Large intestine (tissue), 12 donors: ENCODE measurements at places on chromosomes 5 and 9.

DNA sequence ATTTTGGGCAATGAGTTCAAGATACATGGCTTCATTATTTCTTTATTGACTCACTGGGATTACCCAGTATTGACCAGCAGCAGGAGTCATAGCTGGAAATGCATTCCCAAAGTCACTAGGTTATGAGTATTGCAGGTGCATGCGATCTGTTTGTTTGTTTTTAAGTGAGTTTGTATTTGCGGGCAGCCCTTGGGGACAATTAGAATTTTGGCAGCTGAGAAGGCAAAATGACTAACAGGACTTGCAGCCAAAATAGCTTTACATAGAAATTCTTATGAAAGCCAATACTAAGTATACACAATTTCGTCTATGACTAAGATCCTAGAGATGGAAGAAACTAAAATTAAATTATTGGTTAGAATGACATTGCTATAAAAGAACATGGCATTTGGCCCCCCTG lies 18.1 kb upstream of the RGMB start:
- DNase-seq: no peak

DNA sequence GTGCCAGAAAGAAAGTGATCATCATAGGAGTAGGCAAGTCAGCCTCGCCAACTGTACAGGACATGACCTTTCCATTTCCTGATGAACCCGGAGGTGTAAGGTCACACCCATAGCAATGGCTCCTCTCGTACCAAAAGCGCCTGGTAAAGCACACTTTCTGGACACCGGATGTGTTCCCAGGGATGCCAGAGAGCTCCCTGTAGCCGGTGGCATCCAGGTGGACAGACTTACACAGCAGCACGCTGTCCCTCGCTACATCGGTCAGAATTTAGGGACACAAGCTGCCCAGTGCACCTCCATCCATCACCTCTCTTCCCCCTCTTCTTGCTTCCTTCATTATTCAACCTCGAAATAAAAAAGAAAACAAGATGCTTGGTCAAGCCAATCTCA lies 105.4 kb downstream of the SYK start:
- DNase-seq: no peak

DNA sequence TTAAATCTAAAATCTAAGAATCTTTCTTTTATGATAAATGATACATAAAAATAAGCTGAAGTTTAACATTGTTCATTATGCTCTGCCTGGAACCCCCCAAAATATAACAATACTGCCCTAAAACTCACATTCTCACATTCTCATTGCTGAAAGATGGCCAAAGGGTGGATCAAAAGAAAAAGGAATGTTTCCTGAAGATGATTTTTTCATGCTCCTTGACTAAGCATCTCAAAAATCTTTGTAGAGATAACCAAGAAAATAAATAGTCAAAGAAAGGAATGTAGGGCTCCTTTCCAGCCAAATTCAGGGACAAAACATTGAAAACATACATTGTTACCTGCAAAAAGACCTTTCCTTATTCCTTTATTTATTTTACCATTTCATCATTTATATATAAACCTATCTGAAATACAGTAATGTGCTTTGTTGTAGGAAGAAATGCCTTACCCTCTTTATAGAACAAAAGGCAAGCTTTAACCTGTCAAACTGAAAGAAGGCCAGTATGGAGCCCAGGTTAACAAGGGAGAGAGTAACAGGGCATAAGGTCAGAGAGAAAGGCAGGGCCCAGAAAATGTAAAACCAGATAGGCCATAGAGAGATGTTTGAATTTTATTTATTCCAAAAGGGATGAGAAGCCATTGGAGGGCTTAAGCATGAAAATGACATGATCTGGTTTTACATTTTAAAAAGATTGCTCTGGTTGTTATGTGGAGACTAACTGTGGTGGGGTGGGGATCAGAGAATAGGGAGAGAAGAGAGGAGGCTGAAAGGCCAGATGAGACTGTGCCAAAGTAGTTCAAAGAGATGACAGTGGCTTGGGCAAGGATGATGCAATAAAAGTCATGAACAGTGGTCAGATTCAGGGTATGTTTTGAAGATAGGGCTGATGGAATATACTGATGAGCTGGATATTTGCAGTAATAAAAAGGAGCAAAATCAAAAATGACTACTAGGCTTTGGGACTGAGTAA lies 37.3 kb upstream of the CDK5RAP2 start:
- DNase-seq: no peak

- DNase-seq: peak; percentile 73
Measured at GRCh38 chr9:93962561-93963440, 7.6 kb upstream of the BARX1 start.

- peak; percentile 31 for DNase-seq
Measured at GRCh38 chr5:153964880-153965645, 73.6 kb downstream of the FAM114A2 start.

DNA sequence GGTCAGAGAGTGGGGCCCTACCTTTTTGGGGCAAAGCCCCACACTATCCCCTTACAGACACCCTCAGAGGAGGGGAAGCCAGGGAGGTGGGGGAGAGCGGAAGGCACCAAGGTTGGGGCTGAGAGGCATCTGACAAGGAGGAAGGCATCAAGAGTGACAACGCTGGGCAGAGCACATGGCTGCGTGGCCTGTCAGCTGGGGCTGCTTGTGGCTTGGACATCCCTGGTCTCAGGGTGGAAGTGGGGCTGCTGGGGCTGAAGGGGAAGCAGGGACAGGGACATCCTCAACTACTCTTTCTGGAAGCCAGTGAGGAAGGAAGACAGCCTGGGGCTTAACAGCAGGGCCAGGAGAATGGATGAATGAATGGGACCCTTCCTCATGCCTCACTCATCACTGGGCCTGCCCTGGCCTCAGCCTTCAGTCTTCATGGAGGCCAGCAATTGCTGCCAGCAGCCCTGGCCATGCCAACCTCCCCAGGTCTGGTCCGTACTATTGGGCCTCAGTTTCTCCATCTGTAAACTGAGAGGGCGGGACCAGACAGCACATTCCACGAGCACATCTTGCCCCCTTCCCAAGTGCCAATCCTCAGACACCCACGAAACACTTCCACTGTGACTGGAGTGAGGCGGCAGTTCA lies 993 bp upstream of the RALGDS start:
- no peak for DNase-seq

- no peak for DNase-seq
Measured at GRCh38 chr9:27408001-27408400, 111.1 kb upstream of the EQTN start.

DNA sequence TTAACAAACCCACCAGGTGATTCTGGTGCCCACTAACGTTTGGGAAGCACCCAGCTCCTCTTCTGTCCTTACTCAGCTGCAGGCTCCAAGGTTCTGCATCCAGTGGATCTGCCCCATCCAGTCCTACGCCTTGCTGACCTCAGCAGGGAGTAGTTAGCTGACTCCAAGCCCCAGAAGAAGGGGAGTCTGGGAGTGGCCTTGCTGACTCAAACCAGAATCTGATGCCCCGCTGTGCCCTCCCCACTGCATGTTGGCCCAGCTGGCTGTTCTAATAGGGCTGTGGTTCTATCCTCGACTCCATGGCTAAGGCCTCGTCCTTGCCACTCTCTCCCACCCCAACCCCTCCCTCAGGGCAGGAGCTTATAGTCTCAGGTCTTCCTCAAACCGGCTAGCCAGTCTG lies 136.3 kb downstream of the TTLL11 start:
- DNase-seq: no peak

GRCh38 chr5:43702815-43703214 lies 99.8 kb downstream of the NNT start:
- DNase-seq: no peak

GRCh38 chr5:73948720-73949119 lies 322.7 kb downstream of the ARHGEF28 start:
- no peak for DNase-seq

GRCh38 chr5:74127381-74128320 lies 501.7 kb downstream of the ARHGEF28 start:
- peak; percentile 60 for DNase-seq

- DNase-seq: no peak
Measured at GRCh38 chr5:6202149-6202967, 176.0 kb downstream of the MED10 start.

DNA sequence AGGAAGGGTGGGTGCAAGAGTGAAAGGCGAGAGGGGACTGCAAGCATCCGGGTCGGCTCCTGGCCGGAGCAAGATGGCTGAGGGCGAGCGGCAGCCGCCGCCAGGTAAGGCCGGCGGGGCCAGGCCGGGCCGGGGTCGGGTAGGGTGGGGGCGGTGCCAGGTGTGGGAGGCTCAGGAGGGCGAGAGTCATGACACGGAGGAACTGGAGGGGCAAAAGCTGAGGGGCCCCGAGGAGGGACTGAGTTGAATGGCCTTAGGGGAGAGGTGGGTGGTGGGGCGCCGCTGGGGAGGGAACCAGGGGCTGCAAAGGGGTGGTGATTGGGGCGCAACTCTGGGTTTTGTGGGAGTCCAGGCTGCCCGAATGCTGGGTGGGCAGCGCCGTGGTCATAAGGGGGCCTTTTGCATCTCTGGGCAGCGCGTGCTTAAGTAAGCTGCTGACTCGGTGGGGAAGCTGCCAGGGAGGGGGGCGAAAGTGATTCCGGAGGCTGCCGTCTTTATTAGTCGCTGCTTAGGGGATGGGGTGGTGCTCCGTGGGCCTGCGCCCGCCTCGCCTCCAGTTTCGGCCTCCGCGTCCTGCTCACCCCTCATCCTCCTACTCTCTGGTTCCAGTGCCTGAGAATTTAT lies 425 bp downstream of the PTPA start:
- DNase-seq: no peak

DNA sequence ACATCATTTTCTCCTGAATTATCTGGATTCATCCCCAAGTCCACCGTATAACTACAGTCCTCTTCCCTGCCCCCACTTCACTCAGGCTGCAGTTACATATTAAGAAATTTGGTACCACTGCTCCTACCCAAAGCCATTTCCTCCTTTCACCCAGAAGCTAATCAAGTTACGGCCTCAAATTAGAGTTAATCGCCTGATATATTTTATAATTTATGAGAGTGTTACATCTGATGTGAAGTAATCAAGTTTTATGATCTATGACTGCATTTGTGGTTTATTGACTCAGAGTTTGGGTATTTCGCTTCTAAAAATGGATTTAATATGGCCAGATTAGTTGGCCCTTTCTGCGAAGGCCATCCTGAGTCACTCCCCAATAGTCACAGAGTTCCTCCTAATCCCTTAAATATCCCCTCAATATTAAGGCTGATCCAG lies 223.6 kb upstream of the KIF2A start:
- no peak for DNase-seq

DNA sequence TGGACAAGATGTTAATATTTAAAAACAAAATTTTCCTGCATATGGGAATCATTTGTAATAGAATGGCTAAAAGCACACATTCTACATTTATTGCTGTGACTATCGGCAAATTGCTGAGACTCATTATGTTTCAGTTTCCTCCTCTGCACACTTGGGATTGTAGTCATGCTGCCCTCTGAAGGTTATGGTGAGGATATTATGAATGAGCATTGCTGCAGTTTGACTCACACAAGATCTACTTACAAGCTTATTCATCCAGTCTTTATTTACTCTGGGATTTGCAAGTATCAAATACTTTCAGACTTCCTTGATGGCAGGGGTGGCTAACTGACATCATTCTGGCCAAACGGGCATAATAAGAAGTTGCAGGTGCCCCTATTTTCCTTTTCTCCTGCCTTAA lies 9.5 kb upstream of the NFIL3 start:
- peak; percentile 70 for DNase-seq

DNA sequence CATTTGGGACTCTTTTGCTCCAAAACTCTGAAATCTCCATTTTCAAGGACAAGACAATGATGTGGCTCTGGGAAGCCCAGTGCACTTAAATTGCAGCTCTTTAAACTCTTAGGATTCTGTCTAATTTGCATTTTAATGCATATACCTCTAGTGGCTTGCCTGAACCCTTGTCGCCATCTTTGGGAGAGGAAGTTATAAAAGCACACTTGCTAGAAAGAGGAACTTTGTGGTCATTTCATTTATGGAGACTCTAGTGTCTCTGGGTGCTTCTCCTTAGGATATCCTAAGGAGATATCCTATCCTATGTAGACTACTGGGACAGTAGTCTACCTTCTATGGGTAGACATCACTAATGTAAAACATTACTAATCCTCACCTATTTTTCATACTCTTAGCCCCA lies 77.3 kb upstream of the SLC1A3 start:
- no peak for DNase-seq

- DNase-seq: no peak
Measured at GRCh38 chr5:149559706-149560105, 8.5 kb upstream of the CSNK1A1 start.

- no peak for DNase-seq
Measured at GRCh38 chr9:16057541-16057940, 504.7 kb downstream of the CCDC171 start.

GRCh38 chr9:115884846-115885245 lies 268.7 kb upstream of the PAPPA start:
- no peak for DNase-seq

- no peak for DNase-seq
Measured at GRCh38 chr9:93437996-93438395, 13.5 kb upstream of the FAM120A start.

DNA sequence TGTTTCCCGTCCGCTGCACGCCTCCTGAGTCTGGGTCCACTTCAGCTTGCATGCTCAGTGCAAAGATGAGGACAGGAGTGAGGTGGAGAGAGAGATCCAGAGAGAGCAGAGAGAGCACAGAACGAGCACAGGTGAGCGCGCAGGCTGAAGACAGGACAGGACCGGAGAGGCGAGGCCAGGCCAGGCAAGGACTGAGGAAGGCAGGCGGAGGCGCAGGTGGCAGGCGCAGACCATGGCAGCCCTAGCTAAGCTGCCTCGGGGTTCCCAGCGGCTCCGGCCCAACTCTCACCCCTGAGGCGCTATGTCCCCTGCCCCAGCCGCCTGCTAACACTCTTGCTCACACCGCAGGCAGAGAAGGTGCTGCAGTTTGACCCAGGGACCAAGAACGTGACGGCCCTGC lies 9.7 kb downstream of the GRIN1 start:
- DNase-seq: no peak

DNA sequence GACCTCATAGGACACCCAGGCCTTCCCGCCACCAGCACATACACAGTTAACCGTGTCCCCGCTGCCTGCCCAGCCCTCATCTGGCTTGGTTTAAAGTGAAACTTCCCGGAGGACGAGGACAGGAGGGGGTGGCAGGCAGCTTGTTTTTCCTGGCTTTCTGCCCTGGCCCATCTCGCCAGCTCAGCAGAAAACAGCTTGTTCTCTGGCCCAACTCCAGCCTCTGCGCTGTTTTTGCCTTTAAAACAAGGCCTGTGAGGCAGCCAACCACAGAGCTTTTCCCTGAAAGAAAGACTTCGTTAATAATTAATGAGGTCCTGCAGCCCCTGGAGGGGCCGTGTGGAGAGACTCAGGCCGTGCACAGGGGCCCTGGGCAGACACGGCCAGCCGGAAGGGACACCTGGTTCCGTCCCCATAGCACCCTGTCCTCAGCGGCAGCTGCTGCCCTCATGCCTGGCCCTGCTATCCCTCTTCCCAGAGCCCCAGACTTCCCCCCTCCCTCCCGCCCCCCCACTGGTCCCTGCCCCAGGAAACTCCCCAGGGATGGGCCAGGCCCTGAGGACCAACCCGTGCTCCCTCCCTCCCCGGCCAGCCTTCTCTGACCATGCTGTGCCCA lies 108.7 kb downstream of the RXRA start:
- DNase-seq: peak; percentile 97
